ENCODE measurements at places on chromosomes 7 and 10.

DNA sequence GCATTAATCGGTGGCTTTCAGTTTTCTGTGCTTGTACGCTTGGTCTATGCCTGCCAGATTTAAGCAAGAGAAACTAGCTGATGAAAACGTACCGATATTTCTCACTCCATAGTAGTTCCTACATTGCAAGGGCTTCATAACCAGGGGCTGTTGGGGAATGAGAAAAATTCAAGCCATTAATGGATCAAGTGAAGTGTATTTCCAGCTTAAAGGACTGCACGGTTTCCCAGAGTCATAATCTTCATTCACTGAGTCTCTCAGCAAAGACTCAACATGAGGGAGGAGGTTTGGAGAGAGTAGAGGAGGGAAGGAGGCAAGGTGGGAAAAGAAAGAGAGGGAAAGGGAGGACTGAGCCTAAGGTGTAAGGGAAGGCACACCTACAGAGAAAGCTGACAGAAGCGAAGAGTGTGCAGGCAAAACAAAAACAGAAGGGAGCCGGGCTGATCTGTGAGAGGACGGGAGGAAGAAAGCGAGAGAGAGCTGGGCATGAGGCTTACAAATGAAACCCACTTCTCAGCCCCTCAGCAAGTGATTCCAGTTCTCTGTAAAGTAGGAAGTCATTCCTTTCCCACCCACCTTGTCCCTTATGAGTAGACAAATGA, 625 bp downstream of the GIMAP2 start:
- DNase-seq = no peak

DNA sequence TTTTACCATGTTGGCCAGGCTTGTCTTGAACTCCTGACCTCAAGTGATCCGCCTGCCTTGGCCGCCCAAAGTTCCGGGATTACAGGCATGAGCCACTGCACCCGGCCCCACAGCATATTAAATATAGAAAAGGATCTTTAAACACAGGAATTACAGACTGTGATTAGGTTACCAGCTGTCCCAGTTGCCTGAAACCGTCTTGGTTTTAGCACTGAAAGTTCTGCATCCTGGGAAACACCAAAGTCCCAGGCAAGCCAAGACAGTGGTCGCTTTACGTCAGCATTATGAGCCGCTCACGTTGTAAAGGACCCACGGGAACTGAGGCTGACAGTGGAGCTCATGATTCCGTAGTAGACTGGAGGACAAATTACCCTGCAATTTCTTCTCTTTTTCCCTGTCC, 69.0 kb upstream of the FAM180A start:
- DNase-seq = no peak

DNA sequence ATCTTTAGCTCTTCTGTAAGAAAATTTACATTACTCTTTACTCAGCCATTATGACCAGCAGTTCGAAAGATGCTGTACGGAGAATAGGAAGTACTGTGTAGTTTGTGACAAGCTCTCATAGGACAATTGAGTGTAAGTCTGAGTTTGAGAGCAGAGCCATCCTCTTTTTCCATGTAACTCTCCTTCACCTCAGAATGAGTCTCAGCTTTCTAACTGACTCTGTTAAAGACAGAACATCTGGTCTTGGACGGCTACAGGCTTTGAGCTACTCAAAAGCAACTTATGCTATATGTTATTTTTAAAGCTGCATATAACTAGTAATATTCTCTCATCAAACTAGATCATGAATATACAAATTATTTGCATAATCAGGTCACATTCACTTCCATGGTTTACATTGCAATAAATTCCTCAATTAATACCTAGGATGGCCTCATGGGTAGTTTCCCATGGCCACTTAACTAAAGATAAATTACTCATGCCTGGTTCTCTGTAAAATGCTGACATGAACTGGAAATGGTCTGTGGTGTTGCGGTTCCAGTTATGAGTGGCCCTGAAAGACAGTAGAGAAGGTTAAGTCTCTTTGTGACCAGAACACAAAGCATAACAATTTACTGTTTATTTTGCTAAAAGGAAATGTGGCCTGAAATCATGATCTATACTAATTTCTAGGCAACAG, 358.7 kb downstream of the PHF14 start:
- DNase-seq = peak; percentile 32

DNA sequence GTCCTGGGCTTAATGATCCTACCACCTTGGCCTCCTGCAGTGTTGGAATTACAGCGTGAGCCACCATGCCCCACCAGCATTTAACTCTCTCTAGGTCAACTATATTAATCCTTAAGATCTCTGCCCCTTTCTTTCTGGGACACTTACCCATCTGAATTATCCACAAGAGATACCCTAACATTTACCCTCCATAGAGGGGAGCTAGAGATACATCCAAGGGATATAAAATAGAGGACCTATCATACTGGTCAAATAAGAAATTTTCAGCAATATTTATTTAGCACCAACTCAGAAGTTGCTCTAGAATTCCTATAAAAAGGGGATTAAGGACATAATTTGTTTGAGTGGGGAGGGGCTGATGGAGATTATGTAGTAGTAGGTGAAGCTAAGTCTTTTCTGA, 96.5 kb downstream of the OTUD1 start:
- DNase-seq = no peak

GRCh38 chr10:132408367-132408781, 11.4 kb downstream of the PWWP2B start:
- DNase-seq = no peak

DNA sequence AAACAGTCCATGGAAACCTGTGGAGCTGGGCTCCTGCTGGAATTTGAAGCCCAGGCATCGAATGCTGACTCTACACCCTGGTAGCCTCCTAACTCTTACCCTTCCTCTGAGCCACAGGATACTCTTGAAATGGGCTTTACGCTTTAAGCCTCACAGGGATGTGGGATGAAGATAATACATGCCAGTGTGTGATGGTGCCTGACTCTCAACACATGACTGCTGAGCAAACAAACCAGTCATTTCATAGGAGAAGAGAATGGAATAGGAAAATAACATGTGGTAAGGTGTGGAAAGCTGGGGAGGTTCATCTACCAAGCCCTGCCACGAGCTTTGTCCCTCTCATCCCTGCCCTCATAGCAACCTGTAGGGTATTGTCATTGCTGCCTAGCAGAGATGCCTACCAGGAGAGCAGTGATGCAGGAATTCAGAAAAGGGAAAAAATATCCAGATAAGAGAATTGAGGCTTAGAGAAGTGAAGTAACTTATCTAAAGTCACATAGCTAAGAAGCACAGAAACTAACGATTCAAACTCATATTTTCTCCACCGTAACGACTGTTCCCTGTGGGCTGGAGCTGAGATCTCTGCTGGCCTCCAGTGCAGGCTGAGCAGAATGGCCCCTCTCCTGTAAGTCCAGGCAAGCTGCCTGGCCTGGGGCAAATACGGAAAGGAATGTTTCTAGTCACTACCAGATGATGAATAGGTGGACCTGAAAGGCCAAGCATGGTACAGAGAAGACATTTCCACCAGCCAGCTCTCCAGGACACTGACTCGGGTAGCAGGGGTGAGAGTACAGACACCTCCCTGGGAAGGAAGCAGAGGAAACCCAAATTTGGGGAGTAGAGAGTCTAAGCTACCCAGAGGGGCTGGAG, 90.2 kb upstream of the DUSP5 start:
- no peak for DNase-seq

Measured in GM06990 (cell line).